ENCODE measurements at places on chromosomes 4 and X.
A peak's percentile ranks its signal among the peaks of the same experiment; 100 is the strongest.

DNA sequence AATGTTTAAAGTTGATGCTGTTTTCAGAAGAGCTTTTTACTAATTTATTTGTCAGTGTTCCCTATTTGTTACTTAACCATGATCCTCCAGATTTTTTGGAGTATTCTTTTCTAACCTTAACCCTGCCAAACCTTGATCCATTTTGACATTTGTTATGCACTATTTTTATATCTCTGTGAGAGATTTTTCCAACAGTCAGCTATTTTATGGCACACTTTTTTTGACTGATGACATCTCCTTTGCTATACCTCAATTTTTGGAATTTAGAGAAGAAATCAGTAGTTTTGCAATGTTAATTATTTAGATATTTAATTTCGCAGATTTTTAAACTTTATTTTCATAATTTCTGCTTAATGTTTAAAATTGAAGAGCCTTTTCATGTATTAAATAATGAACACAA lies 66.0 kb downstream of the CPEB2 start:
- DNase-seq: no peak

DNA sequence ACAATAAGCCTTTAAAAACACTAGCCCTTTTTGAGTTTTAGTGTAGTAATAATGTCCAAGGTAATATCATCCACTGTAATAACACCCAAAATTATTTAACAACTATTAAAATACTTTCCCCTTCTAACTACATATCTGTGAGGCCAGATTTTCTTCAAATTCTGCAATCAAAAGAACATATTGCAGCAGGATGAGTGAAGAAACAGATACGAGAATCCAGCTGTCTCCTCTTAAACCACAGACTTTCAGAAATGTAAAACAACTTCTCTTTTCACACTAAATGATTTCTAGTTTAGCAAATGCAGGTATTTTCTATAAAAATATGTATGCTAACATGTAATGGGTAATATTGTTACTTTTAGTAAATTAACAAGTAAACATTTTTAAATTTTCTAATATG lies 148.9 kb downstream of the PRDM5 start:
- no peak for DNase-seq

DNA sequence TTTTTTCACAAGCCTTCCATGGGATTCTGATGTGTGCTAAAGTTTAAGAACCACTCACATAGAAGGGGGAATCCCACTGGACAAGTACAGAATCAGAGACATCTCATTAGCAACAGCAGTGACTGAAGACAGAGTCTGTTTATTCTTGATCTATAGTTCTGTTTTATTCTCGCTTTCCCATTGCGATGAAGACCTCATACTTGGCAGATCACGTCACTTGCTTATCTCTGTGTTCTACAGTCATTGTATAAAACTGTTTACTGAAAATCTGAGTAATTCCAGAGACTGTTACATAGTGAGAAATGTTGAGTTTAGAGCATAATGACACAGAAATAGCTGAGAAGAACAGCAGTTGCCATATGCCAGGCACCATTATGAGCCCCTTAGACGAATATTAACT lies 185.5 kb downstream of the PTTG2 start:
- DNase-seq: no peak

DNA sequence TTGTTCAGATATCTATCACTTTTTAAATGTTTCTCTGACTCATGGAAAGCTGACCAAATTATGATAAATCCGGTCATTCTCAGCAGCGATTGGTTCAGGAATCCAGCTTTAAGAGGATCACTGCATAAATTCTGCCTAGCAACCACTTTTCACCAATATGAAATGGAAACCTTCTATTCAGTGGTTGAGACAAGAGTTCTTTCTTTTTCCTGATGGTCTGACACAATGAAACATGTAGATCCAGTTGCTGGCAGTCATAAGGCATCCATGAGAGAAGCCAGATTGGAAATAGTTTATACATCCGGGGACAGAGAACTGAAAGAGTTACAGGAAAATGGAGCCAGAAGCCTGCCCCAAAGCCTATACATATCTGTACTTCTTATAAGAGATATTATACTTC lies 27.2 kb downstream of the MAB21L2 start:
- no peak for DNase-seq

DNA sequence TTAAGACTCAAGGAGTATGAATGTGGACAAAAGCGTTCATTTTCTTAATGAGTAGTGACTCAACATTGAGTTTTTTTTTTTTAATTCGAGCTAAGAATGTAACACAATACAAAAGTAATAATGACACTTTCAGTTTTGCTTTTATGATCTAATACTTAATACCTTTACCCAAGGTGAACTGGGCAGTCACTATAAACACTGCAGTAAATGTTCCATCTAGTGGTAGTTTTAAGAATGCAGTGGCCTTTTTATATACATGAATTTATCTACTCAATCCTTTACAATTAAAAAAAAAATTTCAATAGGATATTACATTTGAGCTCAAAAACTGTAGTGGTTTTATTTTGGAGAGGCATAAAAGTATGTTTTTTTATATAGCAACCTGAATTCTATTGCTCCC lies 33.9 kb downstream of the PDK3 start:
- DNase-seq: no peak

DNA sequence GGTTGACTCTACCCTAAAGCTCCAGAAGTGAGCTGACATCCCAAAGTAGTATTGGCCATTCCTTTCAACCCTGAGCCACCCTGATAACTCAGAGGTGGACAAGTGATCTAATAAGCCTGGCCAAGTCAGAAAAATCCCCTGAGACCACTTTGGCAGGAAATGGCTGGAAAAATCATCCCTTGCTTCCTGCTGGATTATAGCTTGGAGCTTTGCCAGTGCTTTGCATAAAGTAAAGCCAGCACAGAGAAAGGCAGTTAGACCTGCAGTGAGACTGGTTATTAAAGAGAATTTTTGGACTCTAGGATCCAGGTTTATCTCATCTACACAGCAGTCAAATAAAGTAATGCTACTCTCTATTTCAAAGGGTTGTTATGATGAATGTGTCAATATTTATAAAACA lies 6.4 kb downstream of the CXCL3 start:
- DNase-seq: no peak

GRCh38 chr4:73068491-73069337 lies 802 bp downstream of the COX18 start:
- DNase-seq: peak; percentile 8
